COR-L47 (cell line): ENCODE measurements at places on chromosomes 6 and 20.

DNA sequence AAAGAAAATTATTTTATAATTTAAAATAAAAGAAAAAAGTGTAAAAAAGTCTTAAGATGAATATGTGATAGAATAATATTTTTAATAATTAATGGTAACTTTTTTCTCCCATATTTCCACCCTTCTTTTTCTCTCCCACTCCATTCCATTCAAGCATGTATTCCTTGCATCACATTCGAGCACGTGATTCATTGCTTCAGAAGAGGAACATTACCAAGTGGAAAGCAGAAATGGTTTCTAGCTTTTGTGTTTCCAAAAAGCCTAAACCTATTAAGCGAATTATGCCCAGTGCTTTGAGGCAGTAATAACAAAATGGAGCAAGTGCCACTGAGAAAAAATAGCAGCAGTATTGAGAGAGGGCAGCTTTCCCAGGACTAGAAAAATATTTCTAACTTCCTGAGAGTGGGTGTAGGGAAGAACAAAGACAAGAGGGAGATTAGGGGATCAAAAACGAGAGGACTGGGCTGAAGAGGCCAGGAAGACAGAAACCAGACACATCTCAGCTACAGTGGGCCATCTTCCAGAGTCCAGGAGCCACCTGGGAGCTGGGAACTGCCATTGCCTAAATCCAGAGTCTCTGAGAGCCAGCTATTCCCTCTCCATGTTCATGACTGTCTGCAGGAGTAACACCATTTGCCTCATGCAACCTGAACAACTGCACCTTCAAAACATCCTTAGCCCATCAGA, 15.0 kb upstream of the AKIRIN2 start:
- DNase-seq = no peak

DNA sequence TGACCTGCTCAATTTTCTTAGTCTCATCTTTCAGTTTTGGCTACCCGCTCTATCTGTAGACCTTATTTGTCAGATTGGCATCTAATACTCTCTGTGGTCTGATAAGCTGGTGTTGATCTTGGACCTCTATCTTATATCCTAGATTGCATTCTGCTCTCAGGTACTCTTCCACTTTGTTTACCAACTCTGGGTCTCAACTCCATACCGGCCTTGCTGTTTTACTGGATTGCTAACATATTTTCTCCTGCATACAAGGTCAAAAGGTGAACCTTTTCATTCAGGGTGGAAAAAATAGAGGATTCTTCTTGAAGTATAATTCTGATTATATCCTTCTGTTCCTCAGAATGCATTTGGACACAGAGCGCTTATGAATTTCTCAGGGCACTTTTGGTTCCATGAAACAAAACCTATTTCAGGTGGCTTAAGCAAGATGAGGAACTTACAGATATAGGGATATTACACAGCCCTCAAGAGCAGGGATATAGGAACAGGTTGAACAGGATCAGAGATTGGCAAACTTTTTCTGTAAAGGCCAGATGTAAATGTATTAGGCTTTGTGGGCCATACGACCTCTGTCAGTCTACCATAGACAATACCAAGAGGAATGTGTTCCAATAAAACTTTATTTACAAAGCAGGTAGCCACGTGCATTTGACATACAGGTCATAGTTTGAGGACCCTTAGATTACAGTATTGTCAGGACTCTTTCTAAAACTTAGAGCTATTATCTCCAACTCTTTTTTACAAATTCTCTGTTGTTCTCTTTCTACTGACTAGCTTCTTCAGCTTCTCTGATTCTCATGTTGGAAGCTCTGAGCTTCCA, 2.5 kb upstream of the SH3BGRL2 start:
- DNase-seq = no peak

DNA sequence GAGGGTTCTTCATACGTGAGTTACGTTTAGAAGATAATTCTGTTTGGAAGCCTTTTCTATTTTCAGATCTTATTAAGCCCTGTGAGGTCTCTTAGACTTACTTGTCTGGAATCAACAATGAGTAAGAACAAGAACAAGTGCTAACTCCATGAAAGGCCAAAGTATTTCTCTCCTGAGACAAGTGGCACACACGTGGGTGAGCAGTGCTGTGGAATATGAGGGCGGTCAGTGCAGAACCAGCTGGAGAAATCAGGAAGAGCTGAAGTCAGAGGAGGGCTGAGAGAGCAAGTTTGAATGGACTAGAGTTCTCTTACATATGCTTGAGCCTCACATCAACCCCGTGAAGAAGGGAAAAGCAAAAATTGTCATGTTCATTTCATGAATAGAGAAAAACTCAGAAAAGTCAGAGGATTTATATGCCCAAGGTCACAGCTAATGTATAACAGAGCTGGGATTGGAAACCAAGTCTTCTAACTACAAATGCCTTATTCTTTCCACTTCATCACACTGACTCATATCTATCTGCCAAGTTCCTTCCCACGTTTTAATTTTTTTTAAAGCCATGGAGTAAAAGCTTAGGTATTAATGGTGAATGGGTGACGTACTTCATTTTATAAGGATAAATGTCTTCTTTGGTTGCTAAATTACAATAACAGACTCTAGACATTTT, 201.3 kb upstream of the DTNBP1 start:
- no peak for DNase-seq

GRCh38 chr6:111824608-111825337, 48.5 kb downstream of the FYN start:
- no peak for DNase-seq

GRCh38 chr6:168888102-168888501, 365.5 kb downstream of the THBS2 start:
- DNase-seq = no peak

- DNase-seq = no peak
Observed at GRCh38 chr6:76495909-76496308, 423.4 kb upstream of the IMPG1 start.

DNA sequence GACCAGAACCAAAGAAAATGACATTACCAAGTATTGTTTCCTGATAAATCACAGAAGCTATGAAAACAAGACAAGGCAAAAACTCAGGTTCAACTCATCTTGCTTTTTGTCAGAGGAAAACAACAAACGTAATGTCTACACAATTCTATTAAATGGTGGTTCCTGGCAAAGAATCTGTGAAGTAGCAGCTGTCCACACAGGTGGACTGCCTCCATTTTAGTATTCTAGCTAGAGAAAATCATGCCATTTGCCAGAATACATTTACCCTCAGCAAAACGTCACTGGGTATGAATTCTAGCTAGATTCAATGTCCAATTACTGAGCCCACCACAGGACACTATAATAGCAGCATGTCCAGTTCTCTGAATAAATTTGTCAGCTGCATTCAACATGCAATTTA, 125.4 kb downstream of the ADGRB3 start:
- no peak for DNase-seq

GRCh38 chr6:99187429-99187828, 162.0 kb downstream of the FAXC start:
- no peak for DNase-seq

DNA sequence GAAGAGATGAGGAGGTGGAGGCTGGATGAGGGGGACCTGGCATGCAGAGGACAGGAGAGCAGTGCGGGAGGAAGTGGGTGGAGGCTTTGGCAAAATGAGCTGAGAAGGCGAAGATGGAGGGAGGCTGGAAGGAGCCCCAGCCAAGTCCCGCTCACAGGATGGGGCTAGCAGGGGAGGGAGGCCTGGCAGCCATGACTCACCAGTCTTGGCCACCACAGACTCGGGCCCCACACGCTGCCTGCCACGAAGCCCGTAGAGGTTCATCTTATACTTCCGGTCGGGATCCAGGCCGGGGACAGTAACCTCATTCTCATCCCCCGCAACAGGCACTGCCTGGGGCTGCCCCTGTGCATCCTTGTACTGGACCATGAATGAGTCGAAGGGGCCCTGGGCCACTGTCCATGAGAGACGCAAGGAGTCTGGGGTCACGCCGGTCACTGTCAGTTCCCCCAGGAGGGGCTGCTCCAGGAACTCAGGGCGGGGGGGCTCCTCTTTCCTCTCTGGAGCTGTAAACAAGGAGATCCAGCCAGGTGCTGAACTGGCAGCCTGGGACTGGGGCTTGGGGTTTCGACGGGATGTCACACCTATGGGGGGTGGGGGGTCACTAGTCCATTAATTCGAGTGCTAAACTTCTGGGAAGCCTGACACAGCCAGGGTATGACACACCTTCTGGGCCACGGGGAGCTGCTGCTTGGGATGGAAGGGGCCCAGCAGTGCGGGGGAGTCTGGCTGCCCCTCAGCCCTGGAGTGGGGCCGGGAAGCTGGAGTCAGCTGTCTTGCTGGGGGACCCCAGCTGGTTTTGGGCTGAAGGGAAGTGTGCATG, 27.8 kb downstream of the TNXB start:
- DNase-seq = no peak

GRCh38 chr6:97067045-97067444, 142.5 kb downstream of the KLHL32 start:
- no peak for DNase-seq

DNA sequence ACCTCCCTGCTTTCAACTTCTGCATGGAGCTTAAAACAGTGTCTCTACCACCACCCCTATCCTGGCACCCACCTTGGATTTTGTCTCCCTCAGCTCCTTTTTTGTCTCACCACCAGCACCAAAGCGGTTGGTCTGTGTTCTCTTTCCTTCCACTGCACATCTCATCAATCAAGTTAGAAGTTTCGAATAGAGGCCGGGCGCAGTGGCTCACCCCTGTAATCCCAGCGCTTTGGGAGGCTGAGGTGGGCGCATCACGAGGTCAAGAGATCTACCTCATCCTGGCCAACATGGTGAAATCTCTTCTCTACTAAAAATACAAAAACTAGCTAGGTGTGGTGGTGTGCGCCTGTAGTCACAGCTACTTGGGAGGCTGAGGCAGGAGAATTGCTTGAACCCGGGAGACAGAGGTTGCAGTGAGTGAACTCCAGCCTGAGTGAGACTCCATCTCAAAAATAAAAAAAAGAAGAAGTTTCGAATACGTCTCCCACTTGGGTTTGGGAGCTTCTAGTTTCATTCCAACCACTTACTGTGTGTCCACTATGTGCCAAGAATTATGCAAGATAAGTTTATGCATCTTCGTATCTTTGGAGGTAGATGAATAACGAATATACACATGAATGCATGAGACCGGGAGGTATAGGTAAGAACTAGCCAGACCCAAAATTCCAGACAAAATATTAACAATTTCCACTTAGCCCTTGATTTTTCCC, 5.9 kb downstream of the PCED1A start:
- DNase-seq = no peak

- no peak for DNase-seq
Observed at GRCh38 chr6:20559924-20560551, 25.8 kb downstream of the CDKAL1 start.

DNA sequence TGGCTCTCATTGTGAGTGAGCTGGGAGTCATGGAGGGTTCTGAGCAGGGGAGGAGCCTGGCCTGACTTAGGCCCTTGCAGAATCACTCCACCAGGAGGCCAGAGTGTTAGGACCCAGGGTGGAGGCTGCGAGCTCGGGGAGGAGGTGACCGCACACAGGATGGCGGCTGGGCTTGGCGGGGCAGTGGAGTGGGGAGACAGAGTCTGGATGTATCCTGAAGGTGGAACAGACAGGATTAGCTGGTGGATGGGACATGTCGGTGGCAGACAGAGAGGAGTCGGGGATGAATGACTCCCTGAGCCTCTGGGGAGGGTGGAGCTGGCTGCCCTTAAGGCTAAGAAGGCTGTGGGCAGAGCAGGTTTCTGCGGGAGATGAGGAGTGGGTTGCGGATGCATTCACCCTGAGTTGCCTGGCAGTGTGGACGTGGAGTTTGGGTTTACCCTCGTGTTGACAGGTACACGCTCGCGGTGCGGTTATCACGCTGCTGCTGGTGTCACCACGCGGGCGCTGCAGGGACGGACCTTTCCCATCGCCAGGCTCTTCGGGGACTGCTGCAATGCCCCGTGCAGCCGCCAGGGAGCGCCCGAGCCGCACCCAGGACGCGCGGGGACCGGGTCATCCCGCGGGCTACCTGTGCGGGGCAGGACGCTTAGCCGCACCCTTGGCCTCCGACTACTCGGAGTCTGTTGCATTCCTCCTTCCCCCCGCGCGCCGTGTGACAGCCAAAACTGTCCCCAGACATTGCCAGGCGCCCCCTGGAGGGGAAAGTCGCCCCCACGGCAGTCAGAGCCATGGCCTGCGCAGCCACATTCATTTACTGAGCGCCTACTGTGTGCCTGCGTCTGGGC, 43.0 kb upstream of the PTGIS start:
- peak; percentile 53 for DNase-seq

DNA sequence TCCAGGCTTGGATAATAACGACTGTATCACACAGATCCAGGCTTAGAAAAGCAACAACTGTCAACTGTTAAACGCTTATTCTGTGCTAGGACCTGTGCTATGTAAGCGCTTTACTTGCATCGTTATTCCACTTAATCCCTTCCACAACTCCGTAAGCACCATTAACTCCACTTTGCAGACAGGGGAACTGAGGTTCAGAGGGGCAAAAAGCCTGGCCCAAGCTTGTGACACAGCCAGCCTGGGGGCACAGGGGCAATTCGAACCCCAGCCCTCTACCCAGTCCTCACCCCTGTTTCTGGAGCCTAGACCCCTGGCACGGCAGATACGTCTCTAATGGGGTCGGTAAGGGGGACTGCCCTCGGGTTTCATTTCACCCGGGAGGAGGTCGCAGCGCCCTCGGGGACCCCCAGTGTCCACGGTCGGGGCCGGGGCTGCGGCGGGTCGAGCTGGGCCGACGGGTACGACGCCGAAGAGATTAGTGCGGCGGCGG, 411 bp downstream of the DSN1 start:
- DNase-seq = no peak

DNA sequence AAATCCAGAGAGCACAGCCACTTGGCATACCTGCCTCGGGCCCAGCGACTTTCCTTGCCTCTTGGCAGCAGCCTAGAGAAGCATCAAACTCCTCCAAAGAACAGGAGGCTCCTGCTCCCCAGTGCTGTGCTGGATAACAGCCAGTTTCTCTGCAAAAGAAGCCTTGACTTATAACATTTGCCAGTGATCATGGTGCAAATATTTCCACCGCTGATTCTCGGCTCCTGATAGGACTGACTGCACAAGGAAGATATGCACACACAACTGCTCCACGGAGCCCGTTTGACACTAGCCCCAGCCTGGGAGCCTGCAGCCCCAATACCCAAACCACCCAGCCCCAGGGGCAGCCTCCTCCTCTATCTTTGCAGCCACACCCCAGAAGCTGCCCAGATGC, 17.5 kb downstream of the ACSS1 start:
- DNase-seq = no peak

DNA sequence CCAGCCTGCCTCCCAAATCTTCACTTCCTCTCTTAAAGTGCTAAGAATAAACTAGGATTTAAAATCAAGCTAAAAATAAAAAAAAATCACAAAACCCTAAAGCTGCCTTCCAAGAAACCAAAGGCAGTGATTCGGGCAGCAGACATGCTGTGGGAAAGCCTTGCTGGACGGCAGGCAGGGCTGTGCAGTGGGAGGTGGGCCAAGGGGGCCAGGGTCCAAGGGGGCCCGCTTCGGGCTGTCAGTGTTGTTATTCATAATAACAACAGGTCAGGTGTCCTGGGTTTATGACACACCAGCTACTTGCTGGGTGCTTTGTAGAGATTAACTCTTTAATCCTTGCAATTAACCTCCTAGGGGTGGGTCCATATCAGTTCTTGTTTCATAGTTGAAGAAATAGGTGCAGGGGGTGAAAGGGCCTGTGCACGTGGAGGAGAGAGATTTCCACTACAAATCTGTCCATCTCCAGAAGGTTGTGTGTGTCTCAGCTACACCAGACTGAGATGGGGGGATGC, 40.4 kb downstream of the CD40 start:
- DNase-seq = no peak
